Renal pelvis (tissue), 12 donors: ENCODE measurements at places on chromosomes 4 and X. TPM values are rescaled to one million over a fixed set of nuclear protein-coding genes. Genes with fewer than 3 reads are reported as not detected.

- no peak for DNase-seq
Measured at GRCh38 chr4:52157641-52158316, 106.7 kb downstream of the SPATA18 start.

DNA sequence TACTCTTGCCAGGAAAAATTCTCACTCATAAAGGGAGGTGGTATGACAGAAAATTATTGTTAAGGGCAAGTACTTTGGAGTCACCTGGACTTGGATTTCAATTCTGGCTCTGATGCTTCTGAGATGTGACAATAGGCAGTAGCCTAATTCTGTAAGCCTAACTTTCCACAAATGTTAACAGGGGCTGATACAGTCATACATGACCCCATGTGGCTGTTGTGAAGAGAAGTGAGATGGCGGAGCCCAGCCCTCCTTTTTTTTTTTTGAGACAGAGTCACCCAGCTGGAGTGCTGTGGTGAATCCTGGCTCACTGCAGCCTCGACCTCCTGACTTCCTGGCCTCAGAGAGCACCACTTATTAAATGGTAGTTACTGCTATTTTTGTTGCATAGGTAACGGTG, 54.4 kb upstream of the IRF2 start:
- no peak for DNase-seq

GRCh38 chr4:77141964-77142645, 14.9 kb upstream of the CCNG2 start:
- no peak for DNase-seq

- peak; percentile 29 for DNase-seq
Measured at GRCh38 chrX:129726307-129727111, 12.3 kb upstream of the XPNPEP2 start.

GRCh38 chrX:47900833-47901232, 64.1 kb downstream of the ZNF81 start:
- no peak for DNase-seq

DNA sequence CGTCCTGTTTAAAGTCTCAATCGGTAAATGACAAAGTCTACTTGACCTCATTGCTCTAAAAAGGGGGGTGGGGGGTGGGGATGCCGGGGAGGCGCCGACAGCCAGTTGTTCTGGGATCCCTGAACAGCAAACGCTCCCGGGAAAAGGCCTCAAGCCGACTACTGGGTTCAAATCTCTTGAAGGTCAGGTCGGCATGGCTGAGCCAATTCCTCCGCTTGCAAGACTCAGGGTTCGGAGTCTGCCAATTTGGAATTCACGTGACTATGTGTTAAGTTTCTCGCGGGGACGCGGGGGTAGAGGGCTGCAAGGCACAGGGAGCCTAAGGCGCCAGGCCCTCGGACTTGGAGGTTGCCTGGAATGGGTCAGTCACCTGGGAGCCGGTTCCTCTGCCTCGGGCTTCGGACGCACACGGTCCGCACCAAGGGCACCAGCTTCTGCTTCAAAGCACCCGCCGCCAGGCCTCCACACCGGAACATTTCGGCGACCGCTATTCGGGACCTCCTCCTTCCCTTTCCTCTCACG, 399 bp downstream of the AIFM1 start:
- no peak for DNase-seq

DNA sequence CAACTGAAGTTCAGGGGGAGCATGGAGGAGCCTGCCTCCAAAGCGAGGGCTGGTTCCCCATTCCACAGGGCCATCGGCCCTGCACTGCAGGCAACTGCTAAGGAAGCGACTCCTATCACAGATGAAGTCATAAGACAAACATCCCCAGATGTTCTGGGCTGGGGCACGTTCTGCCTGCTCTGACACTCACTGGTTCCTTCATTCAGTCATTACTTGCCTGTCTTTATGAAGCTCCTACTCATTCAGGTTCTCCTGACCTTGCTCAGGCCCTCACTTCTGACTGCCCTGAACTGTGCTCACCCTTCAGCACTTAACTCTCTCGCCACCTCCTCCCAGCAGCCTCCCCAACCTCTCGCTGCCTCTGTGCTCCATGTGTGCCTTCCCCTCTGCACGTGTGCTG, 2.5 kb upstream of the SLC2A9 start:
- no peak for DNase-seq

DNA sequence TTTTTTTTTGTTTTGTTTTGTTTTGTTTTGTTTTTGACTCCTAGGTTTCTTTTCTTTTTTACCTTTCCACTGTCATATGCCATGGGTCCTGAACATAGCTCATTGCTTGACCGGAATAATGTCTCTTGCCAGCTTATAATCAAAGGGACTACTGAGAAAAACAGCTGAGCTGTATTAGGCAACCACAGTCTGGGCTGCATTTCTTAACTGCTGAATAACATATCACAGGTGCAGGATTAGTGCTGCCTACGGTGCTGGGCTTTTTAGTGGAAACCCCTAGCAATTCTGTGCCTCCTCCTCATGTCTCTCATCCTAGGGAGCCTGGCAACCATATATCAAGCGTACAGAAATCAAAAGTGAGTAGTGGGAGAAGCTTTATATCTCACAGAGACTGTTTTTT, 333.5 kb downstream of the BMPR1B start:
- no peak for DNase-seq

ZBTB49 gene
- polyA plus RNA-seq = 8.5 TPM

MAMLD1 gene
- 7.5 TPM for polyA plus RNA-seq

- no peak for DNase-seq
Measured at GRCh38 chr4:27013012-27013411, 152.4 kb downstream of the STIM2 start.

- DNase-seq = no peak
Measured at GRCh38 chr4:74433541-74434172, 11.3 kb upstream of the AREG start.

SCML1 gene
- polyA plus RNA-seq = 32.1 TPM

GRCh38 chr4:130178106-130178505, 1082.2 kb downstream of the C4orf33 start:
- no peak for DNase-seq

DNA sequence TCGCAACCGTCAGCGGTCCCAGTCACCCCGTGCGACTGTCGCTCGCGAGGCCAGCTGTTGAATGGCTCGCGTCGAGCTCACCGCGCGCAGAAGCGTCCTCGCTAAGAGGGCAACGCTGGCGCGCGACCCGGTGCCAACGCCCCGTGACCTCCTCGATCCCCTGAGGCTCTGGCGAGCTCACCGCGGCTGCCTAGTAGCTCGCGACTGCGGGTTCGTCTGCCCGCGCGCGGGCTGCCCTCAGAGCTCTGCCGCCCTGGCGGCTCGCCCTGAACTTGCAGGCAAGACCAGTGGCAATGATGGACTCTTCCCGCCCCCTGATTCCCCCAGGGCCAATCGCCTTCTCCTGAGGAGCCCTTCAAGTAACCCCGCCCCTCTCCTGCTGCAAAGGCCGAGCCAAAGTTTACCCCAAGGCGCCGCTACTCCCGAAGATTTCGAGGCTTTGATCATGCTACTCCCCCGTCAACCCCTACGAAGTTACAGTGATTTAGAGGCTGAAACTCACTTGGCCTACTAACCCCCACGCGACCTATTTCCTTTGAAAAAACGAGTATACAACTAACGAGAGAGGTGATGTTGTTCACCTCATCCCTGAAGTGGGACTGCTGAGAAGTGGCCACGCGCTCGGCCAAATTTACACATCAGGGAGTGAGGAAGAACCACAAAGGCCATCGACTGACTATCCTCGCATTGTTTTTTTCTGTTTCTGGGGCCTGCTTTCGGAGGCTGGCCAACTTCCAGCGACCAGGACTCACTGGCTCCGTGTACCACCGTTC, 37.5 kb downstream of the PGRMC1 start:
- peak; percentile 22 for DNase-seq

PCDH11X gene
- 0.13 TPM for polyA plus RNA-seq

IBSP gene
- not detected for polyA plus RNA-seq

FGG gene
- polyA plus RNA-seq = not detected
